Stimulated activated CD4-positive, alpha-beta T cell treated with anti-CD3 and anti-CD28 coated beads, Interleukin-4, amount 100 ng/mL, for 4 hours (primary cell): ENCODE measurements at places on chromosomes 12 and 14.

DNA sequence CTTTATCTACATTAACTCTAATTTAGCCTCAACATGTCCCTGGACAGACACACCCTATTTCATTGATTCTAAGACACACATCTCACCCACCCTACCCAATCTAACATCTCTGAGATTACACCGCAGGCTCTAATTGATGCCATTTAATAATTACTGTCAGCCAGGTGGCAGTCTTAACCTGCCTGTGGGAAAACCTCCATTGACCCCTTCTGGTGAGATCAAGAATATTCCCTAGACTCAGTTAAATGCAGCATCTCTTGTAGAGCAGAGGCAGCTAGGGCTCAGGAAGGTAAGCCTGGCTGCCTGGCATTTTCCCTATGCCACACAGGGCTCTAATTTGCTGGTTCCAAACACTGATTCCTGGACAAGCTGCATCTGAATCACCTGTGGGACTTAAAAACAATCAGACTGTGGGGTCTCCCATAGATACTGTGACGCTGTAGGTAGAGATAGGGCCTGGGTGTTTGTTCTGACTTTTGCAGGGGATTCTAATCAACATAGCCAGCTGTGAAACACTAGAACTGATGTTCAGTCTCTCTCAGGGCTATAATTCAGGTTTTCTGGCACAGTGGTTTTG, 14.3 kb downstream of the MCRS1 start:
- DNase-seq = no peak

DNA sequence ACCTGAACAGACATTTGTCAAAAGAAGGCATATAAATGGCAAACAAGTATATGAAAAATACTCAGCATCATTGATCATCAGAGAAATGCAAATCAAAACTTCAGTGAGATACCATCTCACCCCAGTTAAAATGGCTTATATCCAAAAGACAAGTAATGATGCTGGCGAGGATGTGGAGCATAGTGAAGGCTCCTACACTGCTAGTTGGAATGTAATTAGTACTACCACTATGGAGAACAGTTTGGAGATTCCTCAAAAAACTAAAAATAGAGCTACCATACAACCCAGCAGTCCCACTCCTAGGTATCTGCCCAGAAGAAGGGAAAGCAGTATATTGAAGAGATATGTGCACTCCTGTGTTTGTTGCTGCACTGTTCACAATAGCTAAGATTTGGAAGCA, 146.1 kb downstream of the TGFB3 start:
- DNase-seq = no peak

- DNase-seq = peak; percentile 74
Measured at GRCh38 chr14:22536853-22537338, 52.1 kb downstream of the DAD1 start.

DNA sequence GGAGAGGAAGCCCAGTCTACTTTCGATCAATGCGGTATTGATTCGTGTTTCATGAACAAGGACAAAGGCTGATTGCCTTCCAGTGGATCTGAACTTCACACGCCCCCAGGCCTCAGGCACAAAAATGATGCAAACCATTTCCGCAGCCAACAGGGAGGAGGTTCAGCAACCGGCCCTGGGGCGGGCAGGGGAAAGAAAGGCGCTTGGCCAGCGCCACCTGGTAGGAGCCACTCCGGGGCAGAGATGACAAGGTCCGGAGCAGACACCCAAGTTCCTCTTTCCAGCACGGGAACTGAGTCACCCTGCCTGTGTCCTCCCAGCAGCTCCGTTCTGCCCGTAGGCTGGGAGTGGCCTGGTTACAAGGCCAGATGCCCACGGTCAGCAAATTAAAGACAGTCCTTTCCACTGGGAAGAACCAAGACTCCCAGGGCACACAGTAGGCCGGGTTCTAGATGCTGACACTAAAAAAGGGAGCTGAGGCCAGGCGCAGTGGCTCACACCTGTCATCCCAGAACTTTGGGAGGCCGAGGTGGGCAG, 136.3 kb downstream of the SCARB1 start:
- DNase-seq = no peak

GRCh38 chr12:27284751-27285150, 40.7 kb downstream of the STK38L start:
- DNase-seq = no peak

DNA sequence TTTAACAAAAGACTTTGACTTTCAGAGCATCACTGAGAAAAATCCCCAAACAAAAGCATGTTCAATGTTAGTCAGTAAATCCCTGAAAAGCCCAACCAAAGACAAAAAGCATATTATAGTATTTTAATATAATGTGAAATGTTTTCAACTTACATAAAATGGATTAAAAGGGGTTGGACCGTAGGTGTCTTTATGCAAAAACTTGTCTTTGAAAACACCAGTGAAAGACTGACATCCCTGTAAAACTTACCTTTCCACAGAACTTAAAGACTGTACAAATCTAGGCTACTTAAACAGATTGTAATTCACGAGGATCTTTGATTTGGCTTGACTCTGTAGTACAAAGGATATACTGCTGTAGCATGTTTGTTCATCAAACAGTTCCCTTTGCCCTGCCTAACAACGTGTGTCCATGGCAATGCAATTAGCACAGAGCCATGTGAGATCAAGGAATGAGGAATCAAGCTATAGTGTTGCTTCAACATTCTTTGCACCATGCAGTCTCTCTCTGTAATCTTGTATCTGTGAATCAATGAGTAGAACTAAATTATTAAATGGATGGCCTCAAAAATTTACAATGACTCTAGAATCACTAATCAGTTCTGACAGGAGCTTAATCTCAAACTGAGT, 138.5 kb upstream of the SYT1 start:
- no peak for DNase-seq

DNA sequence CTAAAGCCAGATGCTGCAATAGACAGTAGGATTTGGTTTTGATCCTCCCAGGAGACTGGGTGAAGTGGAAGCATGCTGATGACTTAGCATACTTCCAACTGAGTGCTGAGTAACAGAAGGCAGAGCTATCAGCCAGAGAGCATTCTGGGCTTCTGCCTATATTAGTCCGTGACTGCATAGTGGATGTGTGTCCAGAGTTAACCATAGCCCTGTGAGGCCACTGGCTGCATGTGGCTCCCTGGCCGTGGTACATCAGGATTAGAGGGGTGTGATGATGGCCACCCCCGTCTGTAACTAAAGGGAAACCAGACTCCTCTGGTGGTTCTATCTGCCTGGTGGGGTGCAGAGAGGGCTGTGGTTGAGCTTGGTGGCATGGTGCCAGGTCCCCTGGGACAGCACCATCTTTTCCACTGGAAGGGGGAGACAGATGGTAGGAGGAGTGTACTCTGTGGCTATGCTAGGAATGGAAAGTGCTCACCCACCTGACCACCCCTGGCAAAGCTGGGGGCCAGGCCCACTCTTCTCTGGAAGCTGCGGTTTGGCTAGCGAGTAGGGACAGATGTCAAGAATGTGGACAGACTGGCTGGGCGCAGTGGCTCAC, 27.4 kb downstream of the ABCD4 start:
- DNase-seq = no peak

- DNase-seq = no peak
Measured at GRCh38 chr14:50191499-50191898, 39.9 kb downstream of the SOS2 start.

DNA sequence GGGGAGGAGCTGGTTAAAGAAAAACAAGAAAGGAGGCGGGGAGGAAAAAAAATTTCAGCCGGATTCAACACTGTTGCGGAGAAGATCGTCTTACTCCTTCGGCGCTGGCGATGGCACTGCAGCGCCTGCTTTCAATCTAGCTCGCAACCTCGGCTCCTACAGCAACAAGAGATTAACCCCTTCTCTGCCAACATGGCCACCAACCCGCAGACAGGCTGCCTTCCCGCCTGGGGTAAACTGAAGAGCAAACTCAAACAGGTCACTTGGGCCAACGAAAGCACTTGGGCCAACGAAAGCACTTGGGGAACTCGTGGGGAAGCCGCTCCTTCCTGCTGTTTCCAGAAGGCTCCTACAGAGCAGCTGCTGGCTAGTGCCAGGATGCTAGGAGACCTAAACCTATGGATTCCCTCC, 73.7 kb downstream of the CIT start:
- no peak for DNase-seq

DNA sequence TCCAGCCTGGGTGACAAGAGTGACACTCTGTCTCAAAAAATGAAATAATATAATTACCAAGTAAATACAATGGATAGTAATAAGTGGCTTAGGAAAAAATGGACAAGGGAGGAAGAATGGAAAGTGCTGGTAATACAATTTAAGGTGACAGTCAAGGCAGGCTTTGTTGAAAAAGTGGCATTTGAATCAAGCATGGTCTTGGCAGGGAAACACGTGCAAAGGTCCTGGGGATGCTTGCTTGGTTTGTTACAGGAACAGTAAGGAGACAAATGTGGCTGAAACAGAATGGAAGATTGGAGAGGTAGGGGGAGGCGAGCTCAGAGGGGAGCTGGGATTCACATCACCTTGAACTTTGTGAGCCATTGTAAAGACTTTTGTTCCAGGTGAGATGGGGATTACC, 153.2 kb downstream of the TMEM132C start:
- no peak for DNase-seq

DNA sequence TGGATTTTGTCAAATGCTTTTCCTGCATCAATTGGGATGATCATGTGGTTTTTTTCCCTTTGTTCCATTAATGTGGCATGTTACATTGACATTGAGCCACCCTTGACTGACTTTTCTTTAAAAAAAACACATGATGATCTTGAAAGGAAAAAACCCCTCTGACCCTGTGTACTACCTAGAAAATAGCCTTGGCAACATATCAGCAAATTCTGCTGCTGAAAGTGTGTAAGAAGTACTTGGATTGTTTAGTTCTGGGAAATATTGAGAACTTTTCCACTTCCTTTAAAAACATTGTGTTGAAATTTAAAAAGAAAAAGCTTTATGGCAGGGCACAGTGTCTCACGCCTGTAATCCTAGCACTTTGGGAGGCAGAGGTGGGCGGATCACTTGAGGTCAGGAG, 20.7 kb downstream of the ACACB start:
- no peak for DNase-seq

DNA sequence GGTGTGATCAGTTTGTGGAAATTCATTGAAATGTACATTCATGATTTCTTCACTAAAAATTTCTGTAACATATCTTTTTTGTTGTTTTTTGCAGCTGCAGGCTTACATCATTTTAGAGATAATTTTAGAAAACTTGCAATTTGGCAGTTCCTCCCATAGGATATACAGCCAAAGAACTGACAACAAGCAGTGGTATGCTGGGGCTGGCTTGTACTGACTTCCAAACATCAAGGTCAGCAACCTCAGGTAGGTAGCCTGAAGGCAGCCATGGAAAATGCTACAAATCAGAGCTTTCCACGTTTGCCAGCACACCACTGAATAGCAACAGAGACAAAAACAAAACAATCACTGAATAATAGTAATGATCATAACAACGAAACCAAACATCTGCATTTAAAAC, 21.2 kb downstream of the TRIM9 start:
- DNase-seq = no peak

DNA sequence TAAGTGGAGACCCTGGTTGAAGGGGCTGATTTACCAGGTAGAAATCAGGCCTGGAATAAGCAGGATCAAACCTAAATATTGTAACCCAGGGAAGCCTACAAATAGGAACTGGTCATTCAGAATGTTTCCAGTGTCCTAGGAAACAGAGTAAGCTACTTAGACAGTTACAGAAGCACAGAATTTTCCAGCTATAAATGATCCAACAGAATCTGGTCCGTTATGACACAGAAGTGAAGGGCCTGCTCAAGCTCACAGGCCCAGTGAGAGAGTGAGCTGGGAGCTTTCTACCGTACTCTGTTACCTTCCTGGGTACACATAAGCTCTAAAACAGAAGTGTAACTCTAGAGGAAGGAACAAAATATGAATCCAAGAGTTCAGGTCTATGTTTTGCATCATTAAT, 119.1 kb downstream of the TTC7B start:
- no peak for DNase-seq

DNA sequence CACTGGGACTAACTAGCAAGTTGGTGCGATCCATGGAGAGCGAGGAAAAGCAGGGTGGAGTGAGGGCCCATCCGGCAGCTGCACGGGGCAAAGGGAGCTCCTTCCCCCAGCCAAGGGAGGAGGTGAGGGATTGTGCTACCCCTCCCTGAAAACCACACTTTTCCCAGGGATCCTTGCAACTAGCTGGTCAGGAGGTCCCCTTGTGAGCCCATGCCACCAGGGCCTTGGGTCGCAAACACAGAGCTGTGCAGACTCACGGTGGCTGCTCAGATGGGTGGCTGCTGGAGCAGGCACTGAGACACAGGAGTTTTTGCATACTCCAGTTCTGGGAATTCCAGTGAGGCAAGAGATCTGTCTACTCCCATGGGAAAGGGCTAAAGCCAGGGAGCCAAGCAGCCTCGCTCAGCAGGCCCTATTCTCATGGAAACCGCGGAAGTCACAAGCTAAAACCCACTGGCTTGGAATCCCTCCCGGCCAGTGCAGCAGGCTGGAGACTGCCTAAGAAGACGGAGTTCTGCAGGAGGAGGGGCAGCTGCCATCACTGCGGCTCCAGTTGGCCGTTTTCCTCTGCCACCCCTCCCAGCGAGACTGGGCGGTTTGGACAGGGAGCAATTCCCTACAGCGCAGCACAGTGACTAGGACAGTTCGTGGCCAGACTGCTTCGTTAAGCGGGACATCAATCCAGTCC, 10.9 kb upstream of the ZNF705A start:
- no peak for DNase-seq

GRCh38 chr14:106506881-106507305, 980.5 kb downstream of the TMEM121 start:
- no peak for DNase-seq

DNA sequence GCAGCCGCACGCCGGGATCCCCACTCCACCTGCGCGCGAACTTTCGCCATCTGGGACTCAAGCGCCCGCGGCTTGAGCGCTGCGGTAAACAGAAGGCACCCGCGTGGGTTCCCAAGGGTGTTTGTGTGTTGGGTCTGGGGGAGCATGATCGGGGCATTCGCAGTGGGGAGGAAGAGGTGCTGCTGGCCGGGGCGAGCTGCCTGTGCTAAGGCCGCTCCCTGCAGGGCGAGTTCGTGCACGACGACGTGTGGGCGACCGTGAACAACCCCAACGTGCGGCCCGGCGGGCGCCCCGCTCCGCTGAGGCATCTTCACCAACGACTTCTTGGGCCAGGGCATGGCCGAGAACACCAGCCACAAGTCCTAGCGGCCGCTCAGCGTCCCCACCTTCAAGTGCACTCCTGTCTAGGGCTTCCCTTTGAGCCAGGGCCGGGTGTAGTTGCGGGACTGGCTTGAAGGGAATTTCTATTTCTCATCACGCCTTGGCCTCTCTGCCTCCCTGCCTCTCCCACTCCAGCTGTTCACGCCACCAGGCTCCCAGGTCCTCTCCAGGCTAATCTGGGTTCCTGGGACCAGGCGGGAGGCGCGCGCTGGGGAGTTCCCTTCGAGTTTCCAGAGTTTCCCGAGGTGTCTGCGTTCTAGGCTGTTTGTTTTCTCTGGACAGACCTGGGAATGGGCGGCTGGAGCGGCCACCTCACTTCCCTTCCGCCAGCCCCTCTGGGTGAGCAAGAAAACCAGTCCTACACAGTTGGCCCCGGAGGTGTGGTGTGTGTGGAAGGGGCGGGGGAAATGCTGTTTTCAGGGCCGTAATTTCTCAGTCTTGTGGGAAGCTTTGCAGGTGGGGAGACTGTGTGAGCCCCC, 417.8 kb upstream of the TMTC1 start:
- DNase-seq = no peak

GRCh38 chr14:98785578-98785977, 486.4 kb downstream of the BCL11B start:
- no peak for DNase-seq

- no peak for DNase-seq
Measured at GRCh38 chr12:87121896-87122295, 865.7 kb upstream of the MGAT4C start.
